ENCODE measurements at places on chromosomes 5 and 9.

DNA sequence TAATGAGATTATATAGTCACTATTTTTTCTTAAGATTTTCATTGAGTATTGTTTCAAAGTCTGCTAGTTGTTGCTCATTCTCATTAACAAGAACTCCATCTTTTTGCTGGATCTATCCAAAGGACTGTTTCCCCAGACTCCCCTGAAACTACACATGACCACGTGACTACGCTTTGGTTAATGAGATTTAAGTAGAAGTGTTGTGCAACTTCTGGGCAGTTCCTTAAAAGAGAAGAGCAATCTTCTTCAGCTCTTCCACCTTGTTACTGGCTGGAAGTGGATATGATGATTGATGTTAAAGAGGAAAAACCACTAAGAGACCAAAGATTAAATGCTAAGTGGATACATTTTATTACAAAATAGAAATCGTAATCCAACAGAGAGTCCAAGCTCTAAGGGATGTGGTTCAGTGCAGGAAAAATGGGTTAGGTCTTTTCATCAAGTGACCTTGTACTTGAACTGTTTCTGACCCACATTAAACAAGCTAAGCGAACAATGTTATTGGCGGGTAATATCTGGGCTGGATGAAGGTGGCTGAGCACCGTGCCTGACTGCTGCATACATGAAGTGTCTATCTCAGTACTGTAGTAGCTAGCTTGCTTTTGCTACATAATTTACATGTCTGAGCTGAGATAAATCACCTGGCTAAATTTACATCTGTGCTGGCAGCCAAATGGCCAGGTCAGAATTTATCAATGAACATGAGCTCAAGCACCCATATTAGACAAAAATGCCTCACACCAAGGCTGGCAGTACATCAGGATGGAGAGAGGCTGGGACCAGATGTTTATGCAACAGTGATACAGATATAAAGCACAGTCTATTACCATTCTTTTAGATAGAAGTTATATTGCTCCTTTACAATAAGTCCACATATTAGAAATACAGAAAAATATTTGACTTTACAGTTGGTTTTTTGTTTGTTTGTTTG, 7.5 kb upstream of the CTNNAL1 start:
- no peak for DNase-seq

DNA sequence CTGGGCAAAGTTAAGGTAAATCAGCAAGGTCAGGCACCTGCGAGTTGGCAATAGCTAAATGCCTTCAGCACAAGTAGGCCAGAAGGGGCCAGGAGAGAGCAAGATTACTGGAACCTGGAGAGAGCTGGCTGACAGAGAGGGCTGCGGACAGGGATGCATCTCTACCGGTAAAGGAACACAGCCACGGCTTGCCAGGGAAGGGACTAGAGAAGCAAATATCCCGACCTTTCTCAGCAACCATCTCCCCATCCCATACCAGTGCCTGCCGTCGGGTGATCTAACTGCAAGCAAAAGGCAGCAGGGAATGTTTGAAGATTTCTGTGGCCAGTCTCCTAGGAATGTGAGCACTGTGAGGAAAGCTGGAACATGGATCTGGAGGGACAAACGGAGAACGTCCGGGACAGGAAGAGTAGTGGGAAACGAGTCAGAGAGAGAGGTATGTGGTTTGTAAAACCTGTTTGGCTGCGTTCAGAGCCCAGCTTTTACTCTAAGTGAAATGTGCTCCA, 15.9 kb upstream of the ABLIM3 start:
- no peak for DNase-seq

GRCh38 chr9:78213712-78214111, 22.2 kb upstream of the CEP78 start:
- no peak for DNase-seq

- DNase-seq = no peak
Measured at GRCh38 chr5:80125962-80126480, 90.9 kb downstream of the THBS4 start.

DNA sequence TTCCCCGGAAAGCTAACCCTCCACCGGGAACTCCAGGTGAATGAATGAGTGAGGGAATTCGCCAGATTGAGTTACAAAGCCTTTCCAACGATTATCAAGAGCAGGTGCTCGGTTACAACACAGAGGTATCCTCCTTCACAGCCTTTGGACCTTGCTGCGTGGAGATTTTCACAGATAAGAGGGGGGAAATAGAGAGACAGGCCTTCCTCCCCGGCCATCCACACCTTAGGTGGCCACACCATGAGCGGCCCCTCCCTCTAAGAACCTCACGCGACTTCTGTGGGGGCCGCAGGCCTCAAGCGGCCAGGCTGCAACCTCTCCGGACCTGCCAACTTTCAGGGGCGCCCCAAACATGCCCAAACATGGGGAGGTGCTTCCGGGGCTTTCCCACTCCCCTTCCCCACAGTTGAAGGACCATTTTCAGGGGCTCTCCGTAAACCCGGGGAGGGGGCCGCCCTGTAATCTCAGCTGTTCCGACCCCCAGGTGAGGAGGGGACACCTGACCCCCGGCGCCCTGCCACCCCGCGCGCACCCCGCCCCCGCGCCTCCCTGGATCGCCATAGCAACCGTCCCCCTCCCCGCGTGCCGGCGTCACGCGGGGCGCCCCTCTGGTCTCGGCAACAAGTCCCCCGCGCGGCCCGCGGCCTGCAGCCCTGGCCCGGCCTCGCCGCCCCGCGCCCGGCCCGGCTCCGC, 603 bp downstream of the DENND1A start:
- peak; percentile 45 for DNase-seq

- no peak for DNase-seq
Measured at GRCh38 chr5:146883511-146883910, 5.0 kb upstream of the PPP2R2B start.

- peak; percentile 50 for DNase-seq
Measured at GRCh38 chr5:164013077-164013670, 507.8 kb downstream of the MAT2B start.

- DNase-seq = no peak
Measured at GRCh38 chr5:127571314-127572131, 54.1 kb downstream of the PRRC1 start.

DNA sequence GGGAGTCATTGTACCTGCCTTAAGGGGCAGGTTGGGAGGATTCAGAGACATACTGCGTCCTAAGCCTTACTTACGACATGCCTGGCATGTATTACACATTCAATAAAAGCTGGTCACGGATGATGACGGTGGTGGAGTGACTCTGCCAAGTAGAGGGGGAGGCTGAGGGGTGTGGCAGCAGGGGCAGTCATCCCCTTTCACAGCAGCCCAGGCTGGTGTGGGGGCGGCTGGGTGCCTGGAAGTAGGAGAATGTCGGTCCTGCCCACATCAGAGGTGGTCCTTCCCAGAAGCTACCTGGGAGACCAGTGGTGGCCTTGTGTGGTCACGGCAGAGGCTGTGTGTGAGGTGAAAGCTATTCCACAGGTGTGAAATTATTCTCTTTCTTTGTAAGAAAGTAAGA, 8.9 kb downstream of the ZBTB34 start:
- DNase-seq = no peak

DNA sequence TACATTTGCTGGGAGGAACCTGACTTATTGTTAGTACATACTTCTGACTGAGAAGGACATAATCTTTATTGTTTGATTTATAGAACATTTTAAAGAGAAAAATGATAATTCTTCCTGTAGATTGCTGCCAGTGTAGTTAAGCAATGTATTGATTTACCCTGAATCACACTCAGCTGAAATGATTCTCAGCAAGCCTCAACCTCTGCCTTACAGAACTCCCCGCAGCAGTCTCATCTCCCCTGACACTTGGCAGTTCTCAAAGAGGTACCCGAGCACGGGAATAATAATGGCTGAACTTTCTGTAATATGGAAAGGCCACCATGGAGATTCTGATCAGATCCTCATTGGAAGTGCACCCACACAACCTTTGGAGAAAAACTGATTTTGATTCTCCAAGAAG, 74.9 kb upstream of the RFX3 start:
- DNase-seq = no peak

DNA sequence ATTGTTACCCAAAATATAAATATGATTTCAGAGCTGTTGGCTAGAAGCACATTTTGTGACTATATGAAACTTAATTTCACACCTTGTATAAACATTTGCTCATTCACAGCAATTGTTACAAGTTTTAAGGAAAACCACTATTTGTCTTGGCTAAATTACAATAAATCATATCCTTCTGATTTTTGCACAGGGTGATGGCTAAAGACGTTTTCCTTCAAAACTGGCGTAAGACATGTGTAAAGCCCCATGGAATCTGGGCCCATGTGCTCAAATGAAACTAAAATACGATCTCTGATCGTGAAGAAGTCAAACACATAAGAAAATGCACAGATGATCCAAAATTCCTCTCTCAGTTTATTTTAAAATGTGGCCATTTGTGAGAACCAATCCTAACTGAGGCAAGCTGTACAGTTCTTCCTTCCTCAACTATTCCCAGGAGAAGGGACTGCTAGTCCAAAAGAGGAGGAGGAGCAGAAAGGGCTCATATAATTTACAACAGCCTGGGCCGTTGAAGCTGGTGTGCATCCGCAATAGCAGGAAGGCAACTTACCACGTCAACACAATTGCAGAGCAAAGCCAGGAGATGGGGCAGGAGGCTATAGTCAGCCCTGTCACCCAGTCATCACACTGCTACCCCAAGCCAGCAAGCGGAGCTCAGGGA, 98.4 kb downstream of the MED27 start:
- no peak for DNase-seq

- DNase-seq = no peak
Measured at GRCh38 chr5:120014535-120014934, 385.2 kb downstream of the FAM170A start.

- DNase-seq = no peak
Measured at GRCh38 chr5:174413567-174414314, 310.6 kb upstream of the MSX2 start.

DNA sequence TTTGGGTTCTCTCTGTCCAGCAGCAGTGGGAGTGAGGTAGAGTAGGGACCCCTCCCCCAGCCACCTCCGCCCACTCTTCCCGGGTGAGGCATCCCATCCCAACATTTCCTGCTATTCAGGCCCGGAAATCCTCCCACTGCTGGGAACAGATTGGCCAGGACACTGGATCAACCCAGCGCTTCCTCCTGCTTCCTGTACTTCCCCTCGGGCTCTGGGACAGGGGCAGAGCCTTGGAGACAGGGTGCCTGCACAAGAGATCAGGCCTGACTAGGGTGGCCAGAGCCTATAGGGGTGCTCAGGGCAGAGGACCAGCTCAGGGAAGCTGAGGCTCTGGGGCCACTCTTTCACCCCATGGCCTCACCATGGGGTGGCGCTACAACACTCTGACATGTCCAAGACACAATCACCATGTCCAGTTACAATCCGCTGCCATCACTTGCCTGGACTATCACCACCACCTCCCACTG, 14.5 kb downstream of the SH2D3C start:
- peak; percentile 62 for DNase-seq

DNA sequence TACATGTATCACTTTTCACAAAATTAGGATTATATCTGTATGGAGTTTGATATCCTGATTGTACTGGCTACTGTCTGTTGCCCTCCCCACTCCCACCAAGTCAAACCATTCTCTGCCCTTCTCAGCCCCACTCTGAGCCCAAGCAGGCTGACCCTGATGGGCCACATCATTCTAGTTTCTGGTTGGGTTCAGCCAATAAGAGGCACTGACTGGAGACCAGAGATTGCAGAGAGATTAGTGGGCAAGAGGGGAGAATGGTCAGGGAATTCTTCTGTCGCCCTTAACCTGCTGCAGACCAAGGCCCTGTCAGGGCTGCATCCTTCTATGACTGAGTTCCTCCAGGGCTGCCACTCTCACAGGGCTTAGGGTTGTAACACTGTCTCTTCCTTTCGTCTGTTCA, 2.7 kb downstream of the HSPB3 start:
- DNase-seq = no peak

DNA sequence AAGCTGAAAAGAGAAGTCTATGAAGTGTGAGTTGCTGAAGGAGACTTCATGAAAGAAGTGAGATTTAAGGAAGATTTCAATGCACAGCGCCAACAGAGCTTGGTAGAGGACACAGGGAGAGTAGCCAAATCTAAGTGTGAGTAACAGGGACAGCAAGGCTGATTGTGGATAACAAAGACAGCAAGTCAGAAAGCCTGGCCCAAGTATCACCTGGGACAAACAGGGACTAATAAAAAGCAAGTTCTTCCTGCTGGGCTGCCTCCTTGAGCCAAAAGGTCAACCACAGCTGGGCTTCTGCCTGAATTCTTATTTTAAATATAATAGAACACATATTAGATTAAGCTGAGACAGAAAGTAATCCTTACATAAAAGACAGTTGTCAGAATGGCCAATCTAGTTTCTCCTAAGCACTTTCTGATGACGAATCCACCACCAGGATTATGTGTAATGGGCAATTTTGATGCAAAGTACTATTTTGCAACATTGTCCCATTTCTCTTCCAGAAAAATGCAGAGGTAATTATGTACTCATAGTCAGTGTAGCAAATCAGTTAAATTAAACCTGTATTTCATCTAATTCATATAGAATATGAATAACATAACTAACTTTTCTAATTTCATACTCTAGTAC, 73.8 kb downstream of the MAPKAP1 start:
- no peak for DNase-seq

- no peak for DNase-seq
Measured at GRCh38 chr5:72010430-72010829, 96.8 kb upstream of the MAP1B start.

- no peak for DNase-seq
Measured at GRCh38 chr5:93585767-93586385, 2.9 kb downstream of the NR2F1 start.

DNA sequence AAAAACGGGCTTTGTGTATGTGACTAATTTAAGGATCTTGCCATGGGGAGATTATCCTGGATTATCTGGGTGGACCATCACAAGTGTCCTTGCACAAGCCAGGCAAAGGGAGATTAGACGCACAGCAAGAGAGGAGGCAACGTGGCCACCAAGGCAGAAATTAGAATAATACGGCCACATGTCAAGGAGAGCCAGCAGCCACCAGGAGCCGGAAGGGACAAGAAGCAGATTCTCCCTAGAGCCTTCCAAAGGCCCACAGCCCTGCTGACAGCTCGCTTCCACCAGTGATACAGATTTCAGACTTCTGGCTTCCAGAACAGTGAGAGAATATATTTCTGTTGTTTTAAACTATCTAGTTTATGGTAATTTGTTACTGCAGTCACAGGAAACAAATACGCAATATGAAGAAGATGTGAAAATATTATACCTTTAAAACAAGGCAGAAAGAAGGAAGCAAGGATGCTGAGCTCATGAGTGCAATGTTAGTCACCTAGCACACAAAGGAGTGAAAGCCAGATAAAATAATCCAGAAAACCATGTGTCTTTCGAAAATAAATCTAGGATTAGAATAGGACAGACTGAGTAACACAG, 28.7 kb upstream of the F2RL1 start:
- no peak for DNase-seq

Data from left hindlimb (tissue), 1 donor.